Stimulated activated CD8-positive, alpha-beta memory T cell treated with anti-CD3 and anti-CD28 coated beads, Interleukin-2, amount 100 ng/mL, for 1 hour (primary cell): ENCODE measurements at places on chromosomes 16 and 17.

DNA sequence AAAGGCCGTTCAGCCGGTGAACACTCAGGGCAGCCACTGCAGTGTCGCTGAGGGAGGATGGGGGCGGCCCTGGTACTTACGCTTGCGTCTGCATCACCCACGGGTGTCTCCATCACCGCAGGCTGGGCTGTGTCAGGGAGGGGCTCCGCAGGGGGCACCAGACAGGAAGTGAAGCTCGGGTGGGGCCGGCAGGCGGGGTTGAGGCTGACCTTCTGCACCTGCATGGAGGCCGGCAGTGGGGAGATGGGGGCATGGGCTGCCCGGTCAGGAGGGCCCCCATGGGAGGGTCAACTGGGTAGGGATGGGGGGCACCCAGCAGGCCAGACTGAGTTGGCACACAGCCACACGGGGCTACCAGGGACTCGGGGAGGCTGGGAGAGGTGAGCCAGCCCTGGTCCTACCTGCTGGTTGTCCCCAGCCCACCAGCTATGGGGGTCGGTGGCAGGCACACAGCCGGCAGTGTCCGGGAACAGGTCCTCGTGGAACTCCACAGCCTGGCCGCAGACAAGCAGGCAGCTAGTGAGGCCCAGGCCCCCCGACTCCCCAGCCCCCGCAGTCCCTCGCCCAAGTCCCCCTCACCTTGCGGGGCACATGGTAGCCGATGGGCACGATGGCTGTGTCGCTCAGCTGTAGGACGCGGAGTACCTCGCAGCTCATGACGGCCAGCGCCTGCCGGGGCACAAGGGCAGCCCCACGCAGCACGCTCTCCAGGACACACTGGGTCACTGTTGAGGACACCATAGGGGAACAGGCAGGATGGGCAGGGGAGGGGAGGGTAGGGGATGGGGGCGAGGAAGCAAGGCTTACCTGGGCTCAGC is 7.2 kb upstream of the VASN start:
- DNase-seq: no peak

DNA sequence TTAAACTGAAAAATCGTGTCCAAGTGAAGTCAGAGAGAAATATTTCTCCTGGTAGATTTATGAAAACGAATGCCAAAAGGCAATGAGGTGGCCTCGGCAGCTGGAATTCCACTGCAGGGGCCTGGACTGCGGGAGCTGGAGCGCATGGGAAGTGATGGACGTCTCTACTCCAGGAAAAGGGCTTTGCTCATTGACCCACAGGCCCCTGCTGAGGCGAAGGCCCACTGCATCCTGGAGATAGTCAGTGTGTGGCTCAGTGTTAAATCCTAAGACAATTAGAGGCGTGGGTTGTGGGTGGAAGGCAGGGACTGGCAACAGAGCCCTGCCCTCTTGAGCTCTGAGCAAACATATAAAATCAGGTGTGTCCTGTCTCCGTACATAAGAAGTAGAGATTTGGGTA is 191.4 kb downstream of the SLC39A11 start:
- no peak for DNase-seq

DNA sequence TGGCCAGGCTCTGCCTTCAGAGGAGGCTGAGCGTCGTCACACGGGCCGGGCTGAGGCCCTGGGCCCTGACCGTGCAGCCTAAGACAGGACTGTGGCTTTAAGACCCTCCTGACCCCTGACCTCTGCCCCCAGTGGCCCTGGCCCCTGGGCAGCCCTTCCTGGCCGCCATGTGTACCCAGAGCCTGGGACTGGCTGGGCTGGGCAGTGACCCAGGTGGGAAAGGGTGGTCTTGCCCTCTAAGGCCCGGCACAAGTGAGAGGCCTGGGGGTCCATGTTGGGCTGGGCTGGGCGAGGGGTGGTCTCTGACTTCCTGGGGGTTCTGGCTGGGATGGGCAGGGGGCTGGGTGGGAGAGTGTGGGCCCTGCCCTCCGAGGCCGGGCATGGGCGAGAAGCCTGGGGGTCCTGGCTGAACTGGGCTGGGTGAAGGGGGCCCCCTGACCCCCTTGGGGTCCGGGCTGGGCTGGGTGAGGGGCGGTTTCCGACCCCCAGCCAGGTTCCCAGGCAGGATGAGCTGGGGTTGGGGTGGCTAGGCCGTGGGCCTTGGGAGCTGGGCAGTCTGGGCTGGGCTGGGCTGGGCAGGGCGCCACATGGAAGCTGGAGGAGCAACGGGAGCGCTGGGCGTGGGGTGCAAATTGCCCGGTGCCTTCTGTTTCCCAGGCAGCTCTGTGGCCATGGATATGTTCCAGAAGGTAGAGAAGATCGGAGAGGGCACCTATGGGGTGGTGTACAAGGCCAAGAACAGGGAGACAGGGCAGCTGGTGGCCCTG is at the start of gene CDK3:
Gene CDK3, plus strand, starts transcription at position 101 of the 767 bp plus-strand sequence. Its CDS starts 571 bp downstream, at position 672.
- no peak for DNase-seq

DNA sequence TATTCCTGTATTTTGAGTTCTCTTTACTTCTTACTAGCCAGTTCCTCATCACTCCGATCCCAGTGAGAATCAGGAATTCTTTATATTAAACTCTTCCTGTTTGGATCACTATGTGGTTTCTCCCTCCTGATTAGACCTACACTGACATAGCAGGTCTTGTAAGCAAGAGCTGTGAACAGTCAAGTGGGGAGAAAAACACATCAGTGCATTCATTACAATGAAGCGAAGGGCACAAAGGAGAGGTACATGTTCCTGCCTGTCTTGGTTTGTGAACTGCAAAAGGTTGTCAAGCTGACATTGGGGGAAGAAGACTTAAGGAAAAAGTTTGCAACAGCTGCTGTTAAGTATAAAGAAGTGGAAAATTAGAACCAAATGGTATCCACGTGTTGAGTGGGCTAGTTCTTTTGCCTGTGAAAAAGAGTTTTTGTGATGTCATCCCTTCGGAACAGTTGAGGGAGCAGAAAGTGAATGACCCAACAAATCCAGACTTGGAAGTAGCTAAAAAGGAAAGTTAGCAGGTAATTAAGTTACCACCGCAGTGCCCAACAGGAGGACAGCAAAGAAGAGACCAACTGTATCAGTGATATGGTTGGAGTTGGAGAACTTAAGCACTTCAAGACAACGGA is 23.0 kb upstream of the TRIM25 start:
- no peak for DNase-seq

DNA sequence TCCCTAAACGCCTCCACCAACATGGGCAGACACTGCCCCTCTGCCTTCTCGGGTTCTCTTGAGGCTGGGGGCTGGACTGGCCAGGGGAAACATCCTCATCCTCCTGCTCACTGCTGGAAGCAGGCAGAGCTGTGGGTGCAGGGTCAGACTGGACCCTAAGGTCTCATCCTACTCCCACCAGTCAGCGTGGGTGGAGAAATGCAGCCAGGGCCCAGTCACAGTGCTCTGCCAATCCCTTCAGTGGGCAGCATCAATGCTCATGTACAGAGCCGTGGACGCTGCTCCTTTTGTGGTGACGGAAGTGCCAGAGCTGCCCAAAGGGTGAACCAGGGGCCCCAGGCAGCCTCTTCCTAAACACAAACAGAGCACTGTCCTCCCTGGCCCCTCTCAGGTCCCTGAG is 13.4 kb upstream of the TBX2 start:
- DNase-seq: no peak
